ENCODE measurements at places on chromosomes 12 and 14.

DNA sequence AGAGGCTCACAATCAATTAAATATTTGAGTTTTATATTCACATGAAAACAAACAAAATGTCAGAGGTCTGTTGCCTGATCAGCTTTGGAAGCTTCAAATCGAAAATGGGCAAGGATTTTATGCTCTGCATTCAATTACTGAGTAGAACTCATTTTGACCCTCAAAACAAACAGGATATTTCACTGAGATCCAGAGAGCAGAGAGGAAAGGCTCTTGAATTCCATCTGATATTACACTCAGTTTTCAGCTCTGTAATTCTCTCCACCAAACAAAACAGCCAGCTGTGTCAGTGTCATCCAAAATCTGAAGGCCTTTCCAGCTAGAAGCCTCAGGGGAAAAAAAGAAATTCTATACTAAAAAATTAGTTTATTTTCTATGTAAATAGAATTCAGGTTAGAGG is 128.6 kb upstream of the FLRT2 start:
- DNase-seq, result no peak

GRCh38 chr12:31021181-31021580 is 52.5 kb upstream of the DDX11 start:
- DNase-seq, result no peak

DNA sequence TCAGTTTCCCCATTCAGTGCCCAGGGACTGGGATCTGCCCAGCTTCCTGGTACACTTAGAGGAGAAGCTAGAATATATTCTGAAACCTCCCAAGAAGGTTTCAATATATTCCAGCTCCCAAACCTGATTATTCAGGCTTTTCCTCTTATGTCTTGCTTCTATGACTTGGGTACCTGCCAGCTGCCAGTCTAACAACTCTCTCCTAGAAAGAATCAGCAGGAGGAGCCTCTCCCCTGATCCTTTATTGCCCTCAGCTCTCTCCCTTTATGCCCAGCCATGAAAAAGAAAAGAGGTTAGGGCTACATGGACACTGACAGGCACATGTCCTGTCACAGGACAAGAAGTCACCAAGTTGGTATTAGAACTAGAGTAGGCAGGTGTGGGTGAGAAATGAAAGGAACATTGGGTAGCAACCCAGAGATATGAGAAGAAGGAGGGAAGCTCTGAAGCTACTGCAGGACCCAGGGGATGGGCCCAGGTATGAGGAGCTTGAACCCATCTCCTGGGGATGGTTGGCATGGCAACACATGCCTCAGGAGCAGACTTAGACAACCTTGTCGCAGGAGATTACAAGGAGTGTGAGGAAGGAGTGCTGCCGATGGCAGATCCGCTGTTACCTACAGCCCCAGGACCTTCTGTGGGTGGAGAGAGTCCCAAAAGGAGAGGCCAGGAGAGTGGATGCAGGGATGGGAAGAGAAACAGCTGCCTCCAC is 2.0 kb upstream of the CACNB3 start:
- DNase-seq, result no peak

DNA sequence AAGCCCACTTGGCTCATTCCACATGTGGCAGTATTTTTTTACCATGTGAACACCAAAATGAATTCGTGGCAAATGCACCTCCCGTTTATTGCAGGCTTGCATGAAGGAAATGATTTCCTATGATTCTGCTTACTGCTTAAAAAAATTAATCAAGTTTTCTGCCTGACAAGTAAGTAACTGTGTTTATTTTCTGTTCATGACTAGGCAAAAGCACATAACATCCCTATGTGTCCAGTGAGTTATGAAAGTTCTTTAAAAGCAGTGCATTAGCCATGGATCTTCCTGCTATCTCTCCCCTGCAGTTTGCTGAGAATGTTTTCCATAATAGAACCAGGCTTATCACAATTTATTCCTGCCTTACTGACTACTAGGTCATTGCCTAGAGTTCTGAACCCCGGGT is 20.4 kb downstream of the GPR65 start:
- no peak for DNase-seq

DNA sequence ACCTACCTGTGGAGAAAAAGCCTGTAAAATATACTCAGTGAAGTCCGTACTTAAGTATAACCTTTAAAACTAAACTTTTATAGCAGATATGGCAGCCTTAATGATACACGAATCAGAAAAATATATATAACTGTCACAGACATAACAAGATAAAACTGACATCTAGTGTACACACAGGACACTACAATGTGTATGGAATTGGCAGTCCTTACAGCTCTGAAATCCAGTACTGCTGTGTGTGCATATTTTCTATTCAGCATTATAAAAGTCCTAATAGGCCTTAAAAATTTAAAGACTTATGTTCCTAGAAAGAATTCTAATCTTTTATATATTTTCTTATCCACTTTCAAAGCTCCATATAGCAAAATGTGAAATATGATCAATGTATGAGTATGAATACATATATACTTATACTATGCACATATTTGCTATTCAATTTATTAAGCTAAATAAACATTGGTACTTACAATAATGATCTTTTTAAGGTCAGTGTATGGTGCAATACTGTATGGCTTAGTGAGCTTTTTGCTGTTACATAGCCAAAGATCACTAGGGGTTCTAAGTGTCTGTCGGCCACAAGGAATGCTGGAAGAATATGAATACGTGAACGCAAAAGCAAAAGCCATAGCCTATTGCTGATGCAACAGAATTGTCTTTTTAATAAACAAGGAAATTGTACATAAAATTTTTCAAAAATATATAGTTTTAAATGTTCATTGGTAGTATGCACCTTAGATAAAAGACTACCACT is 69.2 kb downstream of the C2CD5 start:
- no peak for DNase-seq

DNA sequence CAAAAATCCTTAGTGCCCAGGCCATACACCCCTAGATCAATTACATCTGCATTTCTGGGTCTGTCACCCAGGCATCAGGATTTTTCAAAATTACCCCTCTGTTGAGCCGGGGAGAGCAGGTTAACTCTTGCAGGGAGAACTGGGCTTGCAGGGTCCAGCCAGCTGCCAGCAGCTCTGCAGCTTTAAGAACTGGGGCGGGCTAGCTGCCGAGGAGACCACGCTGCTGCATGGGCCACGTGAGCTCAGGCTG is at the start of gene DGLUCY:
DGLUCY (plus strand) TSS at position 245 of the 250 bp plus-strand sequence. CDS start 46,222 bp downstream, outside the sequence.
- DNase-seq, result no peak

DNA sequence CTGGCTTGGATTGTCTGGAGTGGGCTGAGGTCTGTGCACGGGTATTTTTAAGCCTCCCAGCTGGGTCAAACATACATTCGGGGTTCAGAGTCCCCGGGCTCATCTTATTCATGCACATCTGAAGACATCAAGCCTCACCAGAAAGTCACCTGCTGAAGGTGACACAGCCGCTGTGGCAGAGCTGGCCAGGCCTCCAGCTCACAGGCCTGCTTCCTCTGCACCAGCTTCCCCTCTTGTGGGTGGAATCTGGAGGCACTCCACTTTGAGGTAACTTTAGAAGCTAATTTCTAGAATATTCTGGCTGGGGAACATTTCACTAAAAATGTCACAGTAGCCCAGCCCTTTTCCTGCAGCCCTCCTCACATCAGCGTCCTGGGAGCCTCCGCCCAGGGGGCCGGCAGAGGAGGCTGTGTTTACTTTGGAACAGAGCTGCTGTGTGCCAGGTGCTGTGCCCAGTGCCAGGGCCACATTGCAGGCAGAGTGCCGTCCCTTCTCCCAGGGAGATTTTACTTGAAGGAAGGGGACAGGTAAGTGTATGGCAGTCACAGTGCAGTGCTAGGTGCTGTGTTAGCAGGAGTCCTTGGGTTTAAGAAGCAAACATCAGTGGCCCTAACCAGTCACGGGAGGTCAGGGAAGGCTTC is 62.2 kb downstream of the TSPAN11 start:
- DNase-seq, result no peak

GRCh38 chr14:91144425-91145145 is 30.7 kb downstream of the DGLUCY start:
- no peak for DNase-seq

- no peak for DNase-seq
Observed at GRCh38 chr14:72839753-72840607, 53.9 kb downstream of the DPF3 start.

All from activated CD8-positive, alpha-beta memory T cell treated with anti-CD3 and anti-CD28 coated beads for 1 hour (primary cell).